Stimulated activated effector memory CD8-positive, alpha-beta T cell treated with anti-CD3 and anti-CD28 coated beads, Interleukin-12 subunit alpha, Interleukin-12 subunit beta, amount 100 ng/mL, for 72 hours (primary cell): ENCODE measurements at places on chromosomes 4 and X.

- DNase-seq: no peak
Observed at GRCh38 chr4:124133753-124134152, 578.8 kb downstream of the ANKRD50 start.

GRCh38 chrX:112819008-112819640, 21.5 kb downstream of the AMOT start:
- DNase-seq: no peak

GRCh38 chrX:115642895-115643530, 82.0 kb downstream of the PLS3 start:
- DNase-seq: no peak

GRCh38 chr4:173924561-173924960, 358.9 kb downstream of the FBXO8 start:
- DNase-seq: no peak

DNA sequence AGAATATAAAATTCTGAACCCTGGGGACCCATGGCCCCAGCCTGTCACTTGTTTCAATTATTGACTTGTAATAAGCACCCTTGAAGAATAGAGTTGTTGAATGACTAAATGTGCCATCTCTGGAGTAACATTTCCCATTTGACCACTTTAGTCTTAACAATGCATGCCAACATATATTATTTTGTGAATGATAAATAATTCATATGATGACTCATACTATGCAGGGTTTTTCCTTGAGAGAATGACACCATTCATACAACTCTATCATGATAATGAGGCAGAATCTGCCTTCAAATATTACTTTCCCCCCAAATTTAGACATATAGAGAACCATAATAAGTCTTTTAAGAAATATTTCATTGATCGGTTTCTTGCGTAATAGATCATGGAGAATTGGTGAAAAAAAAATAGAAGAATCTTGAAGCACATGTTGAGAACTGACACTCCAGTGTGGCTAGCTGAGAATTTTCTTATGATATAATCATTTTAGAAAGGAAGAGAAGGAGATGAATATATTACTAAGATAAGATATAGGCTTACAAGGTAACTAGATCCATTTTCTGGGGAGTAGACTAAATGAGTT, 404.5 kb downstream of the GRXCR1 start:
- DNase-seq: no peak
